ENCODE measurements at places on chromosomes 6 and 20.

DNA sequence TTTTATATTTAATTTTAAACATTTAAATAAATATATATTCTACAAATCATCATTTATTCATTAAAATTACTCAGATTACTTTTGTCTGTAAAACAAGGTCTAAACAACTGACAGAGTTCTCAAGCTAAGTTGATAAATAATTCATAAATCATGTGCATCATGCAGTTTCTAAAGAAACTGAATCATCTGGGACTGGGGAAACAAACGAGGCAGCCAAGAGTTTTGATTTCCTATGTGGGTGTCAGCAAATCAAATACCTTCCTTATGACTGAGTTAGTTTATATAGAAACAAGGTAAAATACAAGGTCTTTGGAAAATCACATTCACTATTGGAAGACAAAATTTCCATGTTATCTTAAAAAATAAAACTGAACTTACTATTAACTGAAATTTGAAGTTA is 149.9 kb upstream of the BEND6 start:
- peak; percentile 35 for DNase-seq

DNA sequence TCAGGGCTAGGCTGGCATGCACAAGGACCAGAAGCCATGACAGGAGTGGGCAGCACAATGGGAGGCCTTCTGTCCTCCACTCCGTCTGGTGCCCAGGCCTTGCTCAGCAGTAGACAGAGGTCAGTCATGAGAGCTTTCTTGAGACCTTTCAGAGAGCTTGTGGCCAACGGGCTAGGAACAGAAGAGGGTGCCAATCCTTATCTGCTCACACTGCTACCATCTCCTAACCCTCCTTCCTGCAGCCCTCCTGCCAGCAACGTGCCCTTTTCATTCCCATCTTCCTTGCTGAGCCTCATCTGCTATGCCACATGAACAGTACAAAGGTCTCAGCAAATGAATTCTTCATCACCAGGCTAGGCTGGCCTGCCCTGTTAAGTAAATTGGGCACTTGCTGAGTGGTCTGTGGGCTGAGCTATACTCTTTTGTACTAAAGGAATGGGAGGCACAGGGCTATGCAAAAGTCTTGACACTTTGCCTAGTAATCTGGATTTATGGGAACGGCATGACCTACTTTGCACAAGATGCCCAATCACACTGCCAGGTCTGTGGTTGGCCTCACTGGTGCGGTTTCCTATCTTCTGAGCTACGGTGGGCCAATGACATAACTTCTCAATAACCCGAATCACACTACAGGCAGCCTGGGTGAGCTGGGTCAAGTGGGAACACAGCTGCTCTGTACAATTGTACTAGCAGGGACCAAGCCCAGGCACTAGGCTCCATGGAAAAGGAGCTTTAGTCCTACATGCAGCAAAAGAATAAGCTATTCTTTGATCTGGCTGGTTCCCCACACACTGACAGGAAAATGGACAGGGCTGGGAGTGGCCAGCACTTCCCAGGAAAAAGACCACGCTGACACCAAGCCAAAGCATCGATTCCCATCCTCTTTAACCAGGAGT is 47.8 kb downstream of the ELOVL5 start:
- DNase-seq, result no peak

DNA sequence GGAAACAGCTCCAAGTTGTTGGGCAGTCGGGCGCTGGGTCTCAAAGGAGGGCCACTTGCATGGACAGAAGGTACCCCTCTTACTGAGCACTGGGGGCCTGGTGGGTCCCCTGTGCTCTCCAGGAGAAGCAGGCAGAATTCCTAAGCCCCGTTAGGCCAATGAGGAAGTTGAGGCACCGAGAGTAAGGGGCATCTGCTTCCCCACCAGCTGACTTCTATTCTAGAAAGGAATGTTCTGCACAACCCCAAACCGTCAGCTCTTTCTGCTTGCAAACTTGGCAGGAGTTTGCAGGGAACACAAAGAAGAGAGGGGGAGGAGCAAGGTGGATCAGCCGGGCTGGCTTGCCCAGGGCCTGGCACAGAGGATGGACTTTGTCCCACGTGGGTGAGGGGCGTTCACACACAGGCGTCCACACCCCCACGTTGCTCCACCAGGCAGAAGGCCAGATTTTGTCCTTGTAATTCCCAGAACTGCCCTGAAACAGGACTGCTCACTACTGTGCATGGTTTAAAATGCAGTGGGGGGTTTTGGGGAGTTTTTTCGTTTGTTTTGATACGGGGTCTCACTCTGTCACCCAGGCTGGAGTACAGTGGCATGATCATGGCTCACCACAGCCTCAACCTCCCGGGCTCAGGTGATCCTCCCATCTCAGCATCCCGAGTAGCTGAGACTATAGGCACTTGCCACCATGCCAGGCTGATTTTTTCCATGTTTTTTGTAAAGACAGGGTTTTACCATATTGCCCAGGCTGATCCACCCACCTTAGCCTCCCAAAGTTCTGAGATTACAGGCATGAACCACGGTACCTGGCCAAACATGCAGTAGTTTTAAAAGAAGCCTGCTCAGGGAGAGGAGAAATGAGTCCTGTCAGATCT is 93.3 kb downstream of the SNX5 start:
- DNase-seq, result peak; percentile 66

DNA sequence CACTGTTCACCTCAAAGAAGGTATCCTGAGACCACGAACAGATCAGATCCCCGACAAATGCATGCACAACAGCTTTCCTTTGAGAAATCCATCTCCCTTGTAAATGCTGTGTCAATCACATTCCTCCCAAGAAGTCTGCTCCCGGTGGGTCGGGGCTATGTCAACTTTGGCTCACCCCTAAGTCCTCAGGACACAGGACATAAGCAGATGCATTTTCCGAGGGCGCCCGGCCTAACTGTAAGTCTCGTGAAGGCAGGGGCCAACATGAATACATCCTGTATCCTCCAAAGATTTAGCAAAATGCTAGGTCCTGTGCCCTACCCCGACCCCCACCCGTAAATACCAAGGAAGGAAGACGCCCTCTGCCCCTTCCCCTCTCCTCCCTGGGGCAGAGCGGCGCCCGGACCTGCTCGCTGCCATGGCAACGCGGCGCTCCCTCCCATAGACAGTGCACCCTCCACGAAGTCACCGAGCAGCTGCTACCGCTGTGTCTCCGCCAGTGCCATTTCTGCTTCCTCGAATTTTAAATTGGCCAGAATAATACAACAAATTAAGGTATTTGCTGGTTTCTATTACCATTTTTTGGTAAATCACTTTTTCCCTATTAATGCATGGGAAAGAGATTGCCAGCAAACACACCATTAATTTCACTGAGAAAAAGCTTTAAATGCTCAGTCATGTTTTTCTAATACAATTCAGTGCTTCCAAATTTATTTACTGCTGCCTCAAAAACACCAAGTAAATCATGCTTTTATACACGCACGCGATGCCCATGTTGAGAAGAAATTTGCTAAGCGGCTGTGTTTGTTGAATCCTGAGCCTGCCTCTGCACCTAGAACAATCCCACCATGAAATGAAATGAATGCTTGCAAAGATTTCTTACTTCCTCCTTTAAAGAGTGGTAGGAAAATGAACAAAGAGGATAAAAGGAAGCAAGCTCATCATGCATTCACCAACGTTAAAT is 100.6 kb downstream of the PCSK2 start:
- DNase-seq, result no peak

DNA sequence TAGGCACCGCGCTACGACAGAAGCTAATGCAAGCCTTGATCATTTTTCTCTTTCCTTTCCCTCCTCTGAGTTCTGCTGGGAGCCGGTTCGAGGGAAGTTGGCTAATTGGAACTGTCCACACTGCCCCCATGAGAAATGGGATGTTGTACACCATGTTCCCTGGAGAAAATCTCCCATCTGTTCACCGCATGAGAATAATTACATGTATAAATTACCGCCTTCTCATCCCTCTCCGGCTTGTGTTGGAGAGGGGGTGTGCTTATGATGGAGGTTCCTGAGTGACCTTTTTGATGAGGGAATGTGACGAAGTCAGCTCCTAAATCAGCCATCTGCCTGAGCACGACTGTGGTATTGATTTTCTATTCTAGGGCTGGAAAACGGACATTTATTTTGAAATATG is 320.2 kb upstream of the SULF2 start:
- no peak for DNase-seq

- DNase-seq, result no peak
These were observed 57.2 kb upstream of the SOX4 start for GRCh38 chr6:21536280-21536766.

DNA sequence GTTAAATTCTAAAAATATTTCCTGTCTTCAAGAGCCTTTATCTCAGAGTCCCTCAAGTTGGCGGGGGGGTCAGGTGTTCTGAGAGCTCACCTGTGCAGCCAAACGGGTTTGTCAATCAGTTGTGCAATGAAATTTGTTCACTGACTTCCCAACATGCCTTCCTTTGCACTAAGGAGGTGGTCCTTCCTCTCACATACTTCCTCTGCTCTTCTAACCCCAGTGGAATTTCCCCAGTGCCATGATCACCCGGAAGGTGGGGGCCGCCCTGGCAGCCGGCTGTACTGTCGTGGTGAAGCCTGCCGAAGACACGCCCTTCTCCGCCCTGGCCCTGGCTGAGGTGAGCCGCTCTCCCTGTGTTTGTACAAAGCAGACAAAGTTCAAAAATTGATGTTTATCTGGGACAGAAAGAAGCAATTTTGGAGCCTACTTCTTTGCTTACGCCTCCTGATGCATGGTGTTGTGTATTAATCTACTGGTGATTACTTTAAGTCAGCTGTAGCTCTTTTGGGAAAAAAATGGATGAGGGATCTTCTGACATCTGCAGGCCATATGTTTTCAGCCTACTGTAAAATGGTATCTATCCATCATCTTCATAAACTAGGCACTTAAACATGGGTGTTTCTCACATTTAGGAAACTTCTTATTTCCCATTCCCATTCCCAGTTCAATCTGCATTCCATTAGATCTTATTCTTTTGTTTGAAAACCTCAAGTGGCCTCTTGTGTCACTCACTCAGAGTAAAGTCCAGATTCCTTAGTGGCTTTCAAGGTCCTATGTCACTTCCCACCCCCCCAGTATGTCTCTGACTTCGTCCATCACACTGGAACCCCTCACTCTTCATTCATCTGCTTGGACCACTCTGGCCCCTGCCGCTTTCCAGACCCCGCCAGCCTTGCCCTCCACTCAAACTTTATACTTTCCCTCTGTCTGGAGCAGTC is 10.1 kb downstream of the ALDH5A1 start:
- no peak for DNase-seq

DNA sequence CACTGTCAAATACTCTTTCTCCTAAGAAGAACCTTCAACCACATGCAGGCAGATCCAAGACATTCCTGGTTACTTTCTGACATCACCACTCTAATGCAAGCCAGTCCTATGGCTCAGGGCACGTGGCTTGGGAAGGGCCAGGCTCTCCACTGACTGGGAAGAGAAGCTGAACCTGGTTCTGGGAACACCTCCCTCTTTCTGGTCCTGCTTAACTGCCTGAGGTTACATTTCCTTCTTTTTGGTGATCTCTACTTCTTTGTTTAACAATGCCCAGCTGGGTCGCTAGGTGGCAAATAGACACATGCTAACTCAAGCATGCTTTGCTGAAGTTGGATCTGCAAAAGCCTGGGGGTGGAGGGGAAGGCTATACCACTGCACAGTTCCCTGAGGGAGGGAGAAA is 249.8 kb downstream of the GMDS start:
- DNase-seq, result no peak

- DNase-seq, result peak; percentile 64
These were observed 15.6 kb downstream of the ARHGAP40 start for GRCh38 chr20:38617011-38617829.
